Stimulated activated CD4-positive, alpha-beta T cell treated with anti-CD3 and anti-CD28 coated beads, Interleukin-1b, Interleukin-23, amount 100 ng/mL, for 48 hours (primary cell): ENCODE measurements at places on chromosomes 11 and 22.

DNA sequence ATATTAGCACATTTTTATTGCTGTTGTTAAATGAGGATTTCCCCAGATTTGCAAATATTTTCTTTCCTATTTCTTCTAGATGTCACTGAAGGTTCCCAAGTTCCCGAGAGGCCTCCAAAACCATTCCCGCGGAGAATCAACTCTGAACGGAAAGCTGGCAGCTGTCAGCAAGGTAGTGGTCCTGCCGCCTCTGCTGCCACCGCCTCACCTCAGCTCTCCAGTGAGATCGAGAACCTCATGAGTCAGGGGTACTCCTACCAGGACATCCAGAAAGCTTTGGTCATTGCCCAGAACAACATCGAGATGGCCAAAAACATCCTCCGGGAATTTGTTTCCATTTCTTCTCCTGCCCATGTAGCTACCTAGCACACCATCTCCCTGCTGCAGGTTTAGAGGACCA lies 17.5 kb downstream of the MCAM start:
- no peak for DNase-seq

GRCh38 chr11:1759151-1759850 lies 4.4 kb downstream of the CTSD start:
- DNase-seq, result no peak

DNA sequence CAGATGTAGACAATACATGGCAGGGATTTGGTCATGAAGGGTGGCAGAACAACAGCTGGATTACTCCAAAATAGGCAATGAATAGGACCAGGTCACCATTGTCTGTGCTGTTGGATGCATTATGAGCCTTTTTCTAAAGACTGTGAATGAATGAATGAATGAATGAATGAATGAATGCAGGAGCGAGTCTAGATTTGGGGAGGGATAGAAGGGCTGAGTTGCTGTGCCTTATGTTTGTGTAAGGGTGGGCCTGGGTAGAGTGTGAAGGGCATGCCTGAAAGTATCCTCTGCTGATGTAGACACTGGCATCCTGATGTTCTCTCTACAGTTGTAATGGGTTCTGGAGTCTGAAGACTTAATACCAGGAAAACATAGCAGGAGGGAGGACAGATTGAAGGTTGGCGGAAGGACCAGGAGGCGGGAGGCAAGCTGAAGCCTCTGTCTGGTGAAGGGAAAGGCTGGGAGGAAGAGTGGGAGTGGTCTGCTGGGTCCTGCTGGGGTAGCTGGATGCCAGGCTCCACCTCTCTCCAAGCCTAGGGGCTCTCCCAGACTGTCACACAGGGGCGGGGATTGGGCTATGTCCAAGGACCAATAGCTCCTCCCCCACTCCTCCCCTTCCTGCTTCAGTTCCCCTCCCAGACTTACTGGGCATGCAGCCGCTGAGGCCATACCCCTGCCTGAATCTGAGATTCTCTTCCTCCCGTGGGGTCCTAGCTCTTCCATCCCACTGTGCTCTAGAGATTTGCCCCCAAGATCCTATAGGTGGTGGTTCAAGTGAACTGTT lies 4.8 kb downstream of the TRIM3 start:
- DNase-seq, result peak; percentile 10

DNA sequence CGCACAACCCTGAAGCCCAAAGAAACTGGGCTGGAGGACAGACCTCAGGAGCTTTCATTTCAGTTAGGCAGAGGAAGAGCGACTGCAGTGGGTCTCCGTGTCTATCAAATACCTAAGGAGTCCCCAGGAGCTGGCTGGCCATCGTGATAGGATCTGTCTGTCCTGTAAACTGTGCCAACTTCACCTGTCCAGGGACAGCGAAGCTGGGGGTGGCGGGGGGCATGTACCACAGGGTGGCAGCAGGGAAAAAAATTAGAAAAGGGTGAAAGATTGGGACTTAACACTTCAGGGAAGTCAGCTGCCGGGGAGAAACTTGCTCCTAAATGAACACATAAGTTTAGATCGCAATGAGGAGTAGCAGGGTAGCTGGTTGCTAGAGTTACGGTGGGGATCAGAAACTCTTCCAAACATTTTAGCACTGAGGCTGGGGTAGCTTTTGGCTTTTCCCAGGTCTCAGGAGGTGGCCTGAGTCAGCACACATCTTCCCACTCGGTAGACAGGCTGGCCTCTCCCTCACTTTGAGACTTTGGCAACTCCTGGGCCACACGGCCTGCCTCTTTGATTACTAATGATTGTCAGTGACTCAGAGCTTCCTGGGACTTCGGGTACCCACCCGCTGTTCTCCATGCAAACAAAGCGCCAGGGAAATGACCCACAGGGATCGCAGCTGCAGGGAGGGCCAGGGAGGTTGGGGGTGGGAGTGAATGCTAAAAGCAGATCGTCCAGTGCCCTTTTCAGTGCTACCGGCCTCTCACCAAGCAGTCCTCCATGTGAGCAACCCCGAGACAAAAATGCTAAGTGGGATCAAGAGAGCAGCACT lies 2.9 kb upstream of the MTFP1 start:
- DNase-seq, result peak; percentile 55

DNA sequence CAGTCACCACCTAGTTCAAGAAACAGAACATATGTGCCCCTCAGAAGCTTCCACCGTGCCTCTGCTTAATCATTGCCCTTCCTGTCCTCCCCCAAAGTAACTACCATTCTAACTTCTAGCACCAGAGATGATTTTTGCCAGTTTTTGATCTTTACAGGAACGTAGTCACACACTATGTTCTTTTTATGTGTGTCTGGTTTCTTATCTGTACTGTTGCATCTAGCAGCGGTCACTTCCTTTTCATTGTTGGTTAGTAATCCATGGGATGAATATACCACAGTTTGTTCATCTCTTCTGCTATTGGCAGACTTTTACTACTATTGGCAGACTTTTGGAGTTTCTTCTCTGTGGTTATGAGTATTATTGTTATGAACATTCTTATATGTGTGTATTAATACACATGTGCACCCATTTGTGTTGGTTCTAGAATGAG lies 34.6 kb downstream of the SPECC1L start:
- peak; percentile 24 for DNase-seq

- no peak for DNase-seq
Observed at GRCh38 chr11:119450590-119451326, 27.8 kb upstream of the THY1 start.

- no peak for DNase-seq
Observed at GRCh38 chr11:45880772-45881570, 4.5 kb upstream of the MAPK8IP1 start.
